ENCODE measurements at places on chromosomes 3 and 15. TPM values are rescaled to one million over a fixed set of nuclear protein-coding genes. Genes with fewer than 3 reads are reported as not detected.

DNA sequence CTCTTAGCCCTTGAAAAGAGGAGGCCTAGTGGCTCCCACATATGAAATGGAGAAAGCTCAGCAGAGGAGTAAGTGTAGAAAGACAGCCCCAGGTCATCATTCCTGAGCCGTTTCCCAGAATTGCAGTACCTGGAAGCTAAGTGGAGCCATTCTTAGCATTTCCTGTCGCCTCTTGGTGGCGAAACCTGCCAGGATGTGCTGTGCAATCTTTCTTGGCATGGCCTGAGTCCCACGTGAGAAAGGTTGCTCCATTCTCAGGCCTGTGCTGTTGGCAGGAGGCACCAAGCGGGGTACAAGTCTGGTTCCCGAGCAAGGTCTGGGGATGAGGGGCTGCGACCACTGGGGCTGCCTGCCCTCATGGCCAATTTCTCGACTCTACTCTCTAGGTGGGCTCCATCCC, 207.2 kb upstream of the TPM1 start:
- peak overlapping the region; percentile 43 for H3K27ac ChIP-seq
- DNase-seq: peak; percentile 46
- peaks cover 20% of the 10 kb centered on the region for H3K4me1 ChIP-seq

PML gene
- 30.9 TPM for total RNA-seq

MOBP gene
- total RNA-seq: not detected

ALDH1A2 gene
- total RNA-seq: 11.7 TPM
